ENCODE measurements at places on chromosomes 2 and 18. TPM values are rescaled to one million over a fixed set of nuclear protein-coding genes. Genes with fewer than 3 reads are reported as not detected.
A peak's percentile ranks its signal among the peaks of the same experiment; 100 is the strongest.

DNA sequence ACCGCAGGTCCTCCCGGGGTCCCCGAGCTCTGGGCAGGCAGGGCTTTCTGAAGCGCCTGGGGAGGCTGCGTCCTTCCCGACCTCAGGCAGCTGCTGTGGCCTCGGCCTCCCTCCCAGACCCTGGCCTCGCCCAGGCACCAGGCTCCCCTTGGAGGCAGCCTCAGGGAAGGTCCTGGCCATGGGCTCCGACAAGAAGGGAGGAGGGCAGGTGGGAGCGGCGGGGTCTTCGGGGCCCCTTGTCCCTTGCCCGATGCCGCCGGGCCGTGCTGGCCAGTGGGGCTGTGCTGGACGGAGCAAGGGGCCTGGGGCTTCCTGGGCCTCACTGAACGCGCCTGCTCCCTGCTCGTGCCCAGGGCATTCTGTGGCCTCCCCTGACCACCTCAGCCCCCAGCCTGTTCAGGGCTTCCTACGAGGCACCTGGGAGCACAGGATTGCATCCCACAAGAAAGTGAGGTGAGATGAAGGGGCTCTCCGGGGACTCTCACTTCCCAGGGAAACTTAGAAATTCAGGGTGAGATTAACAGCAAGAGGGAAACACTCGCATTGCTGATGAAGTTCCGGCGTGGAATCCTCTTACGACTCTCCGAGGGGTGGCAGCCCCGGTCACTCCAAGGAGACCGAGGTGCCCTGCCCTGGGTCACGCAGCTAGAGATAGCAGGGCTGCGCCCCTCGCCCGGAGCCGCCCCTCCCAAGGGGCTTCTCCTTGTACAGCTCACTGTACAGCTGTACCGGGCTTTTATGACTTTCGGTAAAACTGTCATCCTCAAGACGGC, 778 bp downstream of the MFSD2B start:
- H3K27ac ChIP-seq = no peak overlapping the region
- no peaks in the 10 kb centered on the region for H3K36me3 ChIP-seq
- no peaks in the 10 kb centered on the region for H3K4me1 ChIP-seq
- no peak for DNase-seq
- no peak overlapping the region for H3K4me3 ChIP-seq

DNA sequence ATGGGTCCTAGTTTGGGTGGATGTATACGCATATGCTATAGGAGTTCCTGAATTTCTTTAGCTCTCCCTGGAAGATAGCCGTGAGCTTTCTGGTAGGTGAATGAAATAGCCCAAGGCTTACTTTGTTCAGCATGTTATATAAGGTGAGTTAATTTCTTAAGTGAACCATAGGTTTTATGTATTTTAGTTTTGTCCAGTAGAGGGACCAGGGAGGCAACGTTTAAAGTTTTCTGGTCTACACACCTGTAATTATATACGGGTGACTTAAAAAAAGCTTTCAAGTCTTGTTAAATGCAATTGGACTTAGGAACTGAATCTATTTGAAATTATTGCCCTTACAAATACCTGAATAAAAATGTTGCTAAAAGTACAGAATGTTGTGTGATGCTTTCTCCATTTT, 402.5 kb upstream of the DDX18 start:
- no peaks in the 10 kb centered on the region for H3K4me1 ChIP-seq
- no peaks in the 10 kb centered on the region for H3K36me3 ChIP-seq
- no peaks in the 10 kb centered on the region for H3K27me3 ChIP-seq
- no peak for DNase-seq
- H3K4me3 ChIP-seq = no peak overlapping the region

DNA sequence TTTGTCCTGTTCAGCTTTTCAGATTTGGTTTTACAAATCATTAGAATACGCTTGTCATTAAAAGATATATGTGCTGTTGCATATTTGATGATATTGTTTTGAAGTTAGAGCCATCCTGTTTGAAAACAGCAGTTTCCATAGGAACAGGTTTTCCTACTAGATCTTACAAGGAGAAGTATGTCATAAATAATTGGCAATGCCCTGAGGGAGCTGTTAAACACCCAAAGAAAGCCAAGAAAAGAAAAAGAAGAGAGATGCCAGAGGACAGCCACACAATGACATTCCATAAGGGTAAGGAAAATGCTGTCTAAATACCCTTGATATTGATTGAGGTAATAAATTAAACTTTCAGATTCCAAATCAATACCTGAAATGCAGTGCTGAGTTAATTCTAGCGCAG, 392.2 kb upstream of the CRIM1 start:
- no peak overlapping the region for H3K27ac ChIP-seq
- DNase-seq = no peak
- no peaks in the 10 kb centered on the region for H3K27me3 ChIP-seq
- no peaks in the 10 kb centered on the region for H3K4me1 ChIP-seq
- H3K36me3 ChIP-seq = no peaks in the 10 kb centered on the region
- no peak overlapping the region for H3K4me3 ChIP-seq

- no peak overlapping the region for H3K27ac ChIP-seq
- no peaks in the 10 kb centered on the region for H3K4me1 ChIP-seq
- DNase-seq = peak; percentile 76
- no peaks in the 10 kb centered on the region for H3K36me3 ChIP-seq
Observed at GRCh38 chr2:48433682-48434081, 96.3 kb upstream of the STON1 start.

GRCh38 chr2:239044336-239044735, 196.5 kb downstream of the TWIST2 start:
- no peaks in the 10 kb centered on the region for H3K27me3 ChIP-seq
- no peak for DNase-seq
- H3K27ac ChIP-seq = no peak overlapping the region
- no peaks in the 10 kb centered on the region for H3K36me3 ChIP-seq

- no peak overlapping the region for H3K4me3 ChIP-seq
- H3K27ac ChIP-seq = no peak overlapping the region
- H3K27me3 ChIP-seq = no peaks in the 10 kb centered on the region
- DNase-seq = peak; percentile 22
Observed at GRCh38 chr18:24543795-24544498, 83.5 kb downstream of the HRH4 start.

DNA sequence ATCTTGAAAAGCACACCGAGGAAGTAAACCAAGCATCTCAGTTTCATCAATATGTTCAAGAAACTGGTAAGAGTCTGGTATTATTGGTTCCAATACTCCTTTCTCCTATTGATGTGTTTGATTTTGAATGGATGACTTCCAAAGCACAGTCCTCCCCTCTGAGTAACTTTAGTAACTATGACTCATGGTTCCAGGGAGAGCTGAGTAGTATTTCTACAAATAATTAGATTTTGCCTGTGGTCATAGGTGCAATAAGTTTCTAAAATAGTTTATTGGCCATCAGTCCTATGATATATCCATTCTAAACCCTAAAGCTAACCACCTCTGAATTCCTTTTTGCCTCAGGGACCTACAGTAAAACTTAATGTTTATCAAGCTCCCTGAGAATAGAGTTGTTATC, 352.4 kb downstream of the XIRP2 start:
- no peak overlapping the region for H3K27ac ChIP-seq
- DNase-seq = no peak
- no peaks in the 10 kb centered on the region for H3K4me1 ChIP-seq
- no peaks in the 10 kb centered on the region for H3K27me3 ChIP-seq
- no peak overlapping the region for H3K4me3 ChIP-seq

- H3K27ac ChIP-seq = no peak overlapping the region
- no peak for DNase-seq
- H3K27me3 ChIP-seq = no peaks in the 10 kb centered on the region
- H3K36me3 ChIP-seq = no peaks in the 10 kb centered on the region
Observed at GRCh38 chr18:24009651-24010333, 4.8 kb upstream of the TTC39C start.

DNA sequence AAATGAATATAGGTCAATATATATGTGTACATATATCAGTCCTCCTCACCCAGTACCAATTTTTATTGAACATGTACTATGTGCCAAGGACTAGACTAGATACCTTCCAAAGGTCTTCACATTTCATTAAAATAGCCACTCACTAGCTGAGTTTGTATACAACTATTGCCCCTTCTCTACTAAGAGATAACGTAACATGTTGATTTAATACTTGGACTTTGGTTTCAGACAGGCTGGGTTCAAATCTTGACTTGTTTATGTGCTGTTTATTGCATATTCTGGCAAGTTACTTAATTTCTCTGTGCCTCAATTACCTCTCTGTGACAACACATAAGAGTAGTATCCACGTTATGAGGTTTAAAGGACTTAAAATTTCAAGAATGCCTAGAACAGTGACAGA, 184.5 kb downstream of the MTX2 start:
- H3K27ac ChIP-seq = no peak overlapping the region
- H3K4me3 ChIP-seq = no peak overlapping the region
- H3K4me1 ChIP-seq = no peaks in the 10 kb centered on the region
- no peak for DNase-seq
- no peaks in the 10 kb centered on the region for H3K36me3 ChIP-seq

GRCh38 chr2:150392614-150393013, 94.9 kb downstream of the RND3 start:
- DNase-seq = no peak
- H3K4me3 ChIP-seq = no peak overlapping the region
- no peak overlapping the region for H3K27ac ChIP-seq

DNA sequence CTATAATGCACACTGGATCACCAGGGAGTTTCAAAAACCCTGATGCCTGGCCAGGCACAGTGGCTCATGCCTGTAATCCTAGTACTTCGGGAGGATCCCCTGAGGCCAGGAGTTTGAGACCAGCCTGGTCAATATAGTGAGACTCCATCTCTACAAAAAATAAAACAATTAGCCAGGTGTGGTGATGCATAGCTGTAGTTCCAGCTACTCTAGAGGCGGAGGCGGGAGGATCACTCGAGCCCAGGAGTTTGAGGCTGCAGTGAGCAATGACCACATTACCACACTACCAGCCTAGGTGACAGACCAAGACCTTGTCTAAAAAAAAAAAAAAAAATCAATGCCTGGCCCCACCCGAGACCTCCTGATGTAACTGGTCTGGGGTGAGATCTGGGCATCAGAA, 137.2 kb downstream of the MTCL1 start:
- no peak for DNase-seq
- no peak overlapping the region for H3K27ac ChIP-seq
- H3K27me3 ChIP-seq = no peaks in the 10 kb centered on the region
- no peaks in the 10 kb centered on the region for H3K36me3 ChIP-seq
- no peaks in the 10 kb centered on the region for H3K4me1 ChIP-seq

- no peak for DNase-seq
- no peak overlapping the region for H3K4me3 ChIP-seq
- H3K36me3 ChIP-seq = no peaks in the 10 kb centered on the region
- H3K4me1 ChIP-seq = no peaks in the 10 kb centered on the region
- H3K27ac ChIP-seq = no peak overlapping the region
Observed at GRCh38 chr2:83022631-83023210, 1436.4 kb downstream of the SUCLG1 start.

- no peak for DNase-seq
- peaks cover 25% of the 10 kb centered on the region for H3K27me3 ChIP-seq
- H3K4me3 ChIP-seq = no peak overlapping the region
- H3K4me1 ChIP-seq = no peaks in the 10 kb centered on the region
- no peaks in the 10 kb centered on the region for H3K36me3 ChIP-seq
Observed at GRCh38 chr2:468648-469336, 180.9 kb upstream of the ALKAL2 start.

DNA sequence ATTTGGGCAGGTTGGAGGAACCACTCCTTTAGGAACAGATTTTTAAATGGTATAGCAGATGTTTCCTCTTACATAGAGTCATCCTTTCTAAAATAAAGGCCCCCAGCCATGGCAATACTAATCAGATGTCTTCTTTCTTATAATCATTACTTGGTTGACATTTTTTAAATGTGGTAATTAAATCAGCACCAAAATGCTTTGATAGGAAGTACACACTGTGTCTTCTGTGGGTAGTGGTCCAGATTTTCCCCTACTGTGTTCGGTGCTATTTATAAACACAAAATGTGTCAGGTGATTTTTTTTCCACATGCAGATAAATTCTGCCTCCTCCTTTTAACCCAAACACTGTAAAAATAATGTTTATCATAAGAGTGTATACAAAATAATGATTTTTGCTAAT, 200.9 kb upstream of the DTNA start:
- H3K4me1 ChIP-seq = no peaks in the 10 kb centered on the region
- H3K4me3 ChIP-seq = no peak overlapping the region

GRCh38 chr2:217113491-217113890, 253.6 kb upstream of the TNP1 start:
- no peak overlapping the region for H3K27ac ChIP-seq
- no peaks in the 10 kb centered on the region for H3K4me1 ChIP-seq
- H3K36me3 ChIP-seq = no peaks in the 10 kb centered on the region
- DNase-seq = no peak
- no peak overlapping the region for H3K4me3 ChIP-seq
- no peaks in the 10 kb centered on the region for H3K27me3 ChIP-seq

DNA sequence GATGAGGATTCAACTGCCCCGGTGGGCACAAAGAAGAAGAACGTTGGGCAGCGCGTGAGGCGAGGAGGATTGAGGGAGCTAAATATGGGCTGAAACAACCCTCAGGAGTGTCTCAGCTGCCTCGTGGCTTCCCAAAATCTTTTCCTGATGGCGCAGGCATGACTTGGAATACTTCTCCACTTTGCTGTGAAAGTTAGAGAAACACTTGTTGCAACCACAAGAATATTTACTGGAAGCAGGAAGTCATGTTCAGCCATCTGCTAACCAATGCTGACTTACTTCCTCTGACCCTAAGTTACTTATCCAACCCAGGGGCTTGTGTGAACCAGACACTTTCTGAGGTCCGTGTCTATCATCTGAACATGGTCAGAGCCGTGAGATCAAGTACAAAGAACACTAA, 148.8 kb downstream of the ARL4C start:
- H3K4me1 ChIP-seq = no peaks in the 10 kb centered on the region
- no peak for DNase-seq
- no peaks in the 10 kb centered on the region for H3K36me3 ChIP-seq
- H3K4me3 ChIP-seq = no peak overlapping the region
- no peaks in the 10 kb centered on the region for H3K27me3 ChIP-seq
- no peak overlapping the region for H3K27ac ChIP-seq

DNA sequence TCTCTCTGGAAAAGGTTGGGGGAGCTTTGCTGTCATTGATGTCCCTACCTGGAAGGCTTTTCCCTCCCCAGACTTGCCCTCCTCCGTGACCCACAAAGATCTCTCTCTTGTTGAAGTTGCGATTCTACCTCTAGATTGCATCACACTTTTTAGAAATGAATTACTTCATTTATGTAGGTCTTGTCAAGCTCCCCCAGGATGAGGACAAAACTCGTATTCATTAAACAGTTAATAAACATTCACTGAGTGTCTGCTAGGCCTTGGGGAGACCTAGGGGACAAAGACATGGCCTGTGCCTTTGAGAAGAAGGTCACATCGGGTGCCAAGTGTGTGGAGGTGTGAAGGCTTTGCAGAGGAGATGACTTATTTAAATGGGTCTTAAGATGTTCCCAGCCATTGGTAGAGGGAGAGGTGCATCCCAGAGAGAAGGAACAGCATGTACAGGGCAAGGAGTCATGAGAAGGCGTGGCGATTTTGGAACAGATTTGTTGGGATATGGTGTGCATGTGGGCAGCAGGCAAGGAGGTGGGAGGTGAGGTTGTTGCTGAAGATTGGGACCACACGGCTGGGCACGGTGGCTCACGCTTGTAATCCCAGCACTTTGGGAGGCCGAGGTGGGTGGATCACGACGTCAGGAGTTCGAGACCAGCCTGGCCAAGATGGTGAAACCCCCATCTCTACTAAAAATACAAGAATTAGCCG, 9.8 kb upstream of the YWHAQ start:
- no peak overlapping the region for H3K4me3 ChIP-seq
- H3K36me3 ChIP-seq = no peaks in the 10 kb centered on the region
- no peak overlapping the region for H3K27ac ChIP-seq
- H3K4me1 ChIP-seq = peaks cover 8% of the 10 kb centered on the region
- H3K27me3 ChIP-seq = no peaks in the 10 kb centered on the region

- H3K27me3 ChIP-seq = no peaks in the 10 kb centered on the region
- DNase-seq = no peak
- H3K36me3 ChIP-seq = no peaks in the 10 kb centered on the region
- no peak overlapping the region for H3K27ac ChIP-seq
Observed at GRCh38 chr2:195498839-195499490, 158.1 kb upstream of the SLC39A10 start.

UGGT1 gene
- total RNA-seq = 67.2 TPM

PRADC1 gene
- total RNA-seq = 54.8 TPM

SP140 gene
- total RNA-seq = 2.6 TPM

All from adrenal gland (tissue), 19 donors.